ENCODE measurements at places on chromosomes 5 and 9.
A peak's percentile ranks its signal among the peaks of the same experiment; 100 is the strongest.

DNA sequence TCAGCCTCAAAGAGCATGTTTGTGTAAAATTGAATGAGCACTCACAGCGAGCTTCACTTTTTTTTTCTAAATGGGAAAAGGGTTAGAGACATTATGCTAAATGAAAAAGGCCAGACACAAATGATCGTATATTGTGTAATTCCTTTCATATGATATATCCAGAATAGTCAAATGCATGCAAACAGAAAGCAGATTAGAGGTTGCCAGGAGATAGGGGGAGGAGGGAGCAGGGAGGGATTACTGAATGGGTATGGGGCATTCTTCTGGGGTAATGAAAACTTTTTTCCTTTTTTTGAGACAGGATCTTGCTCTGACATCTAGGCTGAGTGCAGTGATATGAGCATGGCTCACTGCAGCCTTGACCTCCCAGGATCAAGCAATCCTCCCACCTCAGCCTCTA, 47.1 kb downstream of the DMAC1 start:
- no peak for DNase-seq

DNA sequence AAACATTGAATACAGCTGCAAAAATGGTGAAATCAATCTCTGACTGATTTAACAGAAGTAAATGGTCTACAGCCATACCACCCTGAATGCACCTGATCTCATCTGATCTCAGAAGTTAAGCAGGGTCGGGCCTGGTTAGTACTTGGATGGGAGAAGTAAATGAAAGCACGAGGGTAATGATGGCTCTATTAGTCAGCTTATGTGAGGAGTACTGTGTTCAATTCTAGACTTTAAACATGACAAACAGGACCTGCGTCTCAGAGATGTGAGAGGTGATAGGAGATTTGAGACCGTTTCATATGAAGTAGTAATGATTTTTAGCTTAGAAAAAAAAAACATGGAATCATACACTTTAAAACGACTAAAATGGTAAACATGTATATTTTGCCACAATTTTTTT, 77.1 kb upstream of the SUSD1 start:
- DNase-seq, result no peak

- DNase-seq, result no peak
Observed at GRCh38 chr5:143383988-143384387, 19.5 kb downstream of the NR3C1 start.

- DNase-seq, result no peak
Observed at GRCh38 chr5:110634475-110634874, 92.0 kb downstream of the TMEM232 start.

- DNase-seq, result no peak
Observed at GRCh38 chr5:135514116-135514515, 21.6 kb downstream of the NEUROG1 start.

DNA sequence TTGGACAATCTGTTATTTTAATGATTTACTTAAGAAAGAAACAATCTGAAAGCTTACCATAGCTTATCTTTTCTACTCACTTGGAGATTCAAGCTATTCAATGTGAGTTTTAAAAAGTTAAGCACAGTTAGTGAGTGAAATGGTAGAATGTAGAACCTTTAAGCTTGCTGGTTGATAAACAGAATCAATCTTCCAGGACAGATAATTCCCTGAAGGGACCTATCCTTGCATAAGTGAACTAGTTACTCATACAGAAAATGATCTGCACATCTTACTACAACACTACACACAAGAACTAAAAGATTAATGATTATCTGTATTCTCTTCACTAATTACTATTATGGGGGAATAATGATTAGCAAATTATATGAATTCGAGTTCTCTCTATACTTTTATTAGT, 165.6 kb downstream of the PALM2AKAP2 start:
- DNase-seq, result no peak

DNA sequence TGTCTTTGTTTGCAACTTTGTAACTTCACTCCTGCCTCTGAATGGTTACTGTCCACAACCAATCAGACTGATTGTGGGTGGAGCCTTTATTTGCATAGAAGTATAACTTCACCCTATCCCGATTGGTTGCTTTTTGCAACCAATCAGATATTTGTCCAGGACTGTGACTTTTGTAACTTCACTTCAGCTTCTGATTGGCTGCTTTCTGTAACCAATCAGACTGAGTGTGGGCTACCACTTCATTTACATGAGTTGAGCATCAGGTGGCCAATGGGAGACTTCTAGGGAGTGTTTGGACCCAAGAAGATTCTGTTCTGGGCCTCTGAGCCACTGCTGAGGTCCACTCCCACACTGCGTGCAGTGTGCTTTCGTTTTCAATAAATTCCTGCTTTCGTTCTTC, 1810.7 kb upstream of the CDH6 start:
- DNase-seq, result no peak

DNA sequence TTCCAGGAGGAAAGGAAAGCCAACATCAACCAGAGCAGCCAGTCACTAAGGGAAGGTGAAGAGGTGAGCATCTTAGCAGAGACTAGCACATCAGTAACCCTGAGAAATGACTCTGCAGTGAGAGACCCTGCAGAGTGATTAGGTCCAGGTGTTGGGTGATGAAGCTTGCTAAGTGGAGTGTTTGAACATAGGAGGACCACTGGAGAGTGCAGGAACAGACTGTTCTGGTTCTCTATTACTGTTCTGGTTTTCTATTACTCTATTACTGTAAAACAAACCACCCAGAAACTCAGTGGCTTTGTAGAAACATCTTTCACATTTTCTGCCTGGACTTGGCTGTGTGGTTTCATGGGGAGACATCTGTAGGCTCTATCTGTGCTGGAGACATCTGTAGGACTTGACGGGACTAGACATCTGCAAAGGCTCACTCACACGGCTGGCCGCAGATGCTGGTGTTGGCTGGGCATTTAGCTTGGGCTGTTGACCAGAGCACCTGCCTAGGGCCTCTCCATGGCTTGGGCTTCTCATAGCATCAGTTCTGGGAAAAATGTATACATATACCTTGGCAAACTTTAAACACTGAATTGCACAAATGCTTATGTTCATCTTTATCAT, 33.4 kb upstream of the SPATA31E1 start:
- no peak for DNase-seq

DNA sequence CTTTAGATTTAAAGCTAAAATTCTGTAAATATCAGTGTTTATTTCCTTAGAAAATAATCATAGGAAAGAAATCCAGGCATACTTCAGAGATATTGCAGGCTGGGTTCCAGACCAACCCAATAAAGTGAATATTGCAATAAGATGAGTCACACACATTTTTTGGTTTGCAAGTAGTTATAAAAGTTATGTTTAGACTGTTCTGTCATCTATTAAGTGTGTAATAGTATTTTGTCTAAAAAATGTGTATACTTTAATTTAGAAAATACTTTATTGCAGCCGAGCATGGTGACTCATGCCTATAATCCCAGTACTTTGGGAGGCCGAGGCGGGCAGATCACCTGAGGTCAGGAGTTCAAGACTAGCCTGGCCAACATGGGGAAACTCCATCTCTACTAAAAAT, 6.9 kb upstream of the RIC1 start:
- DNase-seq, result no peak

- DNase-seq, result peak; percentile 77
Observed at GRCh38 chr5:77030097-77031071, at the start of gene AGGF1. Gene AGGF1, plus strand, starts transcription at chr5:77030404. Its CDS starts 363 bp downstream, at chr5:77030767.

DNA sequence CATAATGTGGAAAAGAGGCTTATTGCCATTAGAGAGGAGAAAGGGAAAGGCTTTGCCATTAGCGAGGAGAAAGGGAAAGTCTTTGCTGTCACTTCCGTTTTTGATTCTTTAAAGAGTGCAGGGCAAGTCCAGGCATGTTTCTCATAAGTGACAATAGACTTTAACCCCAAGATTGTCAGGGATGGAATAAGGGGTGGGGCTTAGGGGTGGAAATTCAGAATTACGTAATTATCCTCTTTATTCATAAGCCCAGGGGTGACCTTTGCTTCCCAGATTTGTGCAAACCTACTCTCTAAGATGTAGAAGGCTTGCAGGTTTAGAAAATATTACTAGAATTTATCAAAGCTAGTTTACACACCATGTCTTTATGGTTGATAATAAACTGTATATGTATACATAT, 2.3 kb upstream of the PLK2 start:
- no peak for DNase-seq

DNA sequence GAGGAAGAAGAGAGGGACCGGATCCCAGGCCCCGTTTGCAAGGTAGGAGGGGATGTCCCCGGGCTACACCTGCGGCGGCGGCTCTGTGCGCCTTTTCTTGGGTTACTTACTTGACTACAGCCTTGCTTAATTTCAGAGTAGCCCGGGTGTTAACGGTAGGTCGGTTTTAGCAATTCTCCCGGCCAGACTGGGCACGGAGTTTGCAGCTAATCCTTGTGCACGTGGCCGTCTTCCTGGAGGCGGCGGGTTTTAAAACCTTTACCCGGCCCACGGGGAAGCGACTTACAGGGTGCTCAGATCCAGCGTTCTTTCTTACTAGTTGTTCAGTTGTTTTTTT, 313 bp downstream of the BRIX1 start:
- no peak for DNase-seq

DNA sequence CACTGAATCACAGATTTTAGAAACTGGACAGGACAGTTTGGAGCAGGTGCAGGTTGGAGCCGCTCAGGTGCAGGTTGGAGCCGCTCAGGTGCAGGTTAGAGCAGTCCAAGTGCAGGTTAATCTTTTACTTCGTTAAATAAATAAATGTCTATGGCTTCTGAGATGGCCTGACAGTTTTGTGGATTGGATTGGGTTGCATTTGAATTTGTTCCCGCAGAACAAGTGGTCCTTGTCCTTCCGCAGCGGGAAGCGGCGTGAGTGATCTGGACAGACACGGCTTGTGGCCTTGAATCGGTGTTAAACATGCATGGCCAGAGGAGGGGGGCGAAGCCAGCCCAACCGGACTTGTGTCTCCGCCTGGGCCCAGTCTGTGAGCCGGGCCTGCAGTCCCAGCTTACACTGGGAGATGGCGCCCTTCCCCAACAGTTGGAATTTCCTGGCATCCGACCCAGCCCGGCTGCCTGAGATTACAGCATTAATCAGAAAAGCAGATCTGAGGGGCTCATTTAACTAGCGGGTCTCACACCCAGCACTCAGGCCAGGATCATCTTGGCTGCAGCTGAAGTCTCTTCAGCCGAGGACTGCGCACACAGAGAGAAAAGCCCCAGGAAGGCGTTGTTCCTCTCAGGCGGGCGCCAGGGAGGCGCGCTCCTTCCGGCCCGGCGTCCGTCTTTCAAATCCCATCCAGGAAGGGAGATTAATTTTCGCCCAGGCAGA, 1.5 kb upstream of the OLFM1 start:
- DNase-seq, result no peak

- DNase-seq, result no peak
Observed at GRCh38 chr5:53476019-53476418, 4.4 kb upstream of the FST start.

GRCh38 chr5:102875721-102876123, 120.6 kb downstream of the PAM start:
- DNase-seq, result no peak

DNA sequence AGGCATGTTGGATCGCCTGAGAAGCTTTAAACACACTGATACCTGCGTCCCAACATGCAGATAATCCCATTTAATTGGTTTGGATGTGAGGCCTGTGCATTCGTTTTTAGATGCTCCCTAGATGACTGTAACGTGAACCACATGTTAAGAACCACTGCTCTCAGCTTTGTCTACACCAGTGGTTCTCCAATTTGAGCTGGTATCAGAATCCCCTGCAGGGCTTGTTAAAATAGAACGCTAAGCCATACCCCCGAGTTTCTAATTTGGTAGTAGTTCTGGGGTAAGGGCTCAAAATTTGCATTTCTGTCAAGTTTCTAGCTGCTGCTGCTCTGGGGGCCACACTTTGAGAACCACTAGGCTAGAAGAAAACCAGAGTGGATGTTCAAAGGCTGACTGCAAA, 74.7 kb downstream of the S1PR3 start:
- DNase-seq, result no peak

DNA sequence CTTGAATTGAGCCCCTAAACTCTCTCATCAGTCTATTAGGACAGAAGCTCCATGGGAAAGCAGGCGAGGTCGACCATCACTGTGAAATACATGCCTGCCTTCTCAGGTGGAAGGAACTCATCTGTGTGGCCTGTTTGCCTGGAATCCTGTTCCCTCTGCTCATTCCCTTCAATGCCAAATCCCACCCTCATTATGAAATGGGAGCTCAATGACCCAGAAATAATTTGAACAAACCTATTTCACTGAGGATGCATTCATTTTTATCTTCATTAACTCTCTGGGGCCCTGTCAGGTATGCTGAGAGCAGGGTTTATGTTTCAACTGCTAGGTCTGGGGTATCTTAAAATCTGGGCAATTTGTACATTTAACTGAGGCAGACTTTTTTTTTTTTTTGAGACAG, 142.2 kb downstream of the MED27 start:
- DNase-seq, result no peak

GRCh38 chr9:115170358-115171073, 52.6 kb upstream of the TNC start:
- no peak for DNase-seq

DNA sequence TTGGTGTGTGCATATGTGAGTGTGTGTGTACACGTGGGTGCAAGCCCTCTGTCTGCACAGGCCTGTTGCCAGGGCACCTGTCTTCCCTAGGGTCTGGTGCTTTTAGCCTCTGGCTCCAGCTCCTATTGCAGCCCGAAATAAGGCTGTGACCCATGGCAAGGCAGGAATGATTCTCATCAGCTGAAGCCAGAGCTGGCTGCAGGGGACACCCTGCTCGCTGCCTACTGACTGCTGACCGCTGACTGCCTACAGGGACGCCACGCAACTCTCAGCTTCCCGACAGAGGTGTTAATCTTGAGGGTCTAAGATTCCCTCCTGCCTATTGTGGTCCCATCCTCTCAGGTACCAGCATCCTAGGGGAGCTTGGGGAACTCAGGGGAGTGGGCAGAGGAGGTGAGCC, at the start of gene MYOZ3:
Gene MYOZ3, plus strand, starts transcription at position 166 of the 400 bp plus-strand sequence. CDS start 1,691 bp downstream, outside the sequence.
- DNase-seq, result no peak

DNA sequence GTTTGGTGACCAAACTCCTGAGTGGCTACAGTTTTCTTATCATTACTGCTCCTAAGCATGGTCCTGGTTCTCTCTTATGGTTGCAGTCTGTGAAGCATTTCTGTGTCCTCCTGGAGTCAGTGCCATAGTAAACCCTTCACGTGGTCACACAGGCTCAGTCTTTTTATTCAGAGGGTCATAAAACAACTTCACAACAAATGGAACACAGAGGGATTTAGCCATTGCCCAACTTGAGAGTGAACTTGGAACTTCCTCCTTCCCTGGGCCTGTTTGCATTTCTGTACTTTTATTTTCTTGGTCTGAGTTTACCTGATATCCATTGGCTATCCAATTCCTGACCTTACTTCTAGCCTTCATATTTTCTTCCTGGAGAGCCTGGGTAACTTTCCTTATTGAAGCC, 144.9 kb downstream of the CCDC192 start:
- DNase-seq, result no peak

DNA sequence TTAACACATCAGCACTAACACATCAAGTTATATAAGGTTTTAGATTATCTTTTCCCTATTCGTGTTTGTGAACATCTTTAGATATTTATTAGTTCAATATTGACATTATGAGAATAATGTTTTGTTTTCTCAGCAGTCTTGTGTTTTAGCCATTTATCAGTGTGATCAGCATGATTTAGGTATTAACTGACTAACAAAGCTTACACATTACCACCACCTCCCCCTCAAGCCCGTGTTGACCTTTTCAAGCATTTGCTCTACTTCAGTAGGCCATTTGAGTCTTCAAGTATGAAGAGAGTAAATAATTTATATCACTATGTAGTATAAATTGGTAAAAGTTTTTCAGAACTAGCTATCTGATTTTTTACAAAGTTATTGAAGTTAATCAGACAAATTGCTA, 6.9 kb downstream of the PBX3 start:
- DNase-seq, result no peak

GRCh38 chr9:113310538-113310937, 7.4 kb upstream of the RNF183 start:
- no peak for DNase-seq

GRCh38 chr9:113682297-113682771, 193.8 kb upstream of the ZNF618 start:
- peak; percentile 12 for DNase-seq
